ENCODE measurements at places on chromosomes 6 and 20. TPM values are rescaled to one million over a fixed set of nuclear protein-coding genes. Genes with fewer than 3 reads are reported as not detected.

Gene BTBD3
- total RNA-seq: 31.1 TPM

Gene PHACTR3
- 18.2 TPM for total RNA-seq

Gene HLA-DRB1
- total RNA-seq: 335 TPM

- no peak for DNase-seq
Measured at GRCh38 chr6:15131234-15131633, 114.6 kb upstream of the JARID2 start.

DNA sequence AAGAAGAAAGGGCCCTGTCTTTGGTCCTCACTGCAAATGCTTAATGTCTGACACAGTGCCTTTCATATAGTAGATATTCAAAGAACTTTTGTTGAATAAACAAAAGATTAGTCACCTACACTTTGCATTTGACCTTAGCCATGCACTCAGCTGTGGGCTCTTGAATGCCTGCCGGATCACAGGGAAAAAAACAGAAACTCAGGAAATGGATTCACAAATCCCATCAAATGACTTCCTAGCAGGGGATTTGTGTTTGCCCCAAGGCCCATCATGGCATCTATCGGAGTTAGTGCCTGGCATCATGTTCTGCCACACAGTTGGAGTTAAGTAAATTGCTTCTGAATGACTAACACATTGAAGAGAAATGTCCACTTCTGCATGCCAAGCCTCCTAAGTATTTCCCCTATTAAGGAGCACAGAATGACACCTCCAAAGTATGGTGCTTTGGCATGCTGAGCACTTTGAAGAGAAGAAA lies 72.3 kb upstream of the DST start:
- no peak for DNase-seq

GRCh38 chr6:16723826-16724225 lies 37.4 kb downstream of the ATXN1 start:
- no peak for DNase-seq

- no peak for DNase-seq
Measured at GRCh38 chr6:37480951-37481534, 18.6 kb downstream of the CCDC167 start.

DNA sequence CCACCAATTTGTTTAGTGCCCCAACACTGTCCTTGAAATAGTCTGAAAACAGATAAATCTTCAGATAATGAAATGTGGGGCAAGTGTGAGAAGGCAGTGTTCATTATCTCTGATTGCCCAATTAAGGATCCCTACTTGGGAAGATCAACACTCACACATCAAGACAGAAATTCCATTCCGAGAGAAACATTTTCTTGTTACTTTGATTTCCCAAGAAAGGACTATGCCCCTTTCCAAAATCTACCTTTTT lies 16.2 kb downstream of the HMGN4 start:
- DNase-seq: no peak

DNA sequence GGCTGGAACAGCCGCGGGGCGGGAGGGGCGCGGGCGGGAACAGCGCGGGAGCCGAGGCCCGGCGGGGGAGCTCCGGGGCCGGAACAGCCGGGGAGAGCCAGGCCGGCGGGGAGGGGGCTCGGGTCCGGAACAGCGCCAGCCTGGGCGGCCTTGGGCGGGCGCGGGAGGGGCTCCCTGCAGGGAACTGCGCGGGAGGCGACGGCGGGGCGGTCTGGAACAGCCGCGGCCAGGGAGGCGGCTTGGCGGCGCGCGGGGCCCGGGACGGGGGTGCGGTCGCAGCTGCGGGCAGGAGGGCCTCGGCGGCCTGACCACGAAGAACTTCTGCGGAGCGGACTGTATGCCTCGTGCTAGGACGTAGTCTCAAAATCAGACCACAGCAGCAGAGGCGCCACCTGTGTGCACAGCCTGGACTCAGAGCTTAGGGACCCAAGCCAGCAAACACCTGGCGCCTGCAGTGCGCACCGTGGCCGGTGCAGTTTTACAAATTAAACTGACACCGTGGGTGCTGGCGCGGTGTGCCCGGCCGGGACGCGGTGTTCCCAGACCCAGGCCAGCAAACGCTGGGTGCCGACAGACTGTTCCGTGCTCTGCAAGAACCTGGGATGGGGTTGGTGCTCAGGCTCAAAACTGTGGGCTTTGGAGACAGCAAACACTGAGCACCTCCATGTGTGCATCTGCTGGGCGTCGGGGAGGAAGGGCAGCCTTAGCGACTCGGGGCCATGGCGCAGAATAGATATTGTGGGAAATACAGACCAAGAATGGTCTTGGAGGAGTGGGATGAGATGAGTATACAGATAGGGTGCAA lies 572 bp downstream of the ZNF341 start:
- peak; percentile 96 for DNase-seq

DNA sequence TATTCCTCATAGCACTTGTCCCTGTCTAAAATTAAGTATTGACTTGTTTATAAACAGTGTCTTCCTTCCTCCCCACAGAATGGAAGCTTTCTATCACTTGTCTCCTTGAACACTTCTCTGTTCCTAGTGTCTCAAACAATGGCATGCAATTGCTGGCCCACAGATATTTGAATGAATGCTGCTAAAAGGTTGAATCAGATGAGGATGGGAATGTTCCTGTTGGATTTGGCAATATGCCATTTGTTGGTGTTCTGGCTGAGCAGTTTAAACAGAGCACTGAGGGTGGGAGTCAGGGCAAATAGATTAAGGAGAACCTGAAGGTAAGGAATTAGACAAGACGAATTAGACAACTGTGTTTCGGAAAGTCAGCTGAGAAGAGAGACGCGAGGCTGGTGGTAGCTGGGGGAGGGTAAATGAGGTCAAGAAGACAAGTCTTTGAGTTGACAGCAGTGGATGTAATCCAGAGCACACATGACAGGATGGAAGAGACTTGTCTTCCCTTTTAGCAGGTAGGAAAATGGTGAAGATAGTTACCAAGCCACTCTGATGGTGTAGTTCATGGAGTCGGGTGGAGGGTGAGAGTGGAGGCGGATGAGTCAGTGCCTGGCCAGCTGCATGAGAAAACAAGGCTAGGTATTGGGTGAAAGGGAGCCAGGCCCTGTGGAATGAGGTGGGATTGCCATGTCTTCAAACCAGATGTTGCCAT lies 58.3 kb upstream of the GNRH2 start:
- DNase-seq: no peak

GRCh38 chr20:20694591-20694990 lies 17.9 kb downstream of the RALGAPA2 start:
- no peak for DNase-seq

DNA sequence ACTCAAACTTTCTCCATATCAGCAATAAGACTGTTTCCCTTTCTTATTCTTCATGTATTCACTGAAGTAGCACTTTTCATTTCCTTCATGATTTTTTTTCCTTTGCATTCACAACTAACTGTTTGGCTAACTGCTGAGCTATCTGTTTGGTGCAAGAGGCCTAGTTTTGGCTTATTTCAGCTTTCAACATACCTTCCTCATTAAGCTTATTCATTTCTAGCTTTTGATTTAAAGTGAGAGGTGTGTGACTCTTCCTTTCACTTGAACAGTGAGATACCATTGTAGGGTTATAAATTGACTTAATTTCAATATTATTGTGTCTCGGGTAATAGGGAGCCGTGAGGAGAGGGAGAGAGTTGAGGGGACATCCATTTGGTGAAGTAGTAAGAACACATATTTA lies 262.0 kb upstream of the PREP start:
- DNase-seq: no peak

- no peak for DNase-seq
Measured at GRCh38 chr6:103177791-103178190, 1681.9 kb downstream of the HACE1 start.
